ENCODE measurements at places on chromosomes 5 and 9.

DNA sequence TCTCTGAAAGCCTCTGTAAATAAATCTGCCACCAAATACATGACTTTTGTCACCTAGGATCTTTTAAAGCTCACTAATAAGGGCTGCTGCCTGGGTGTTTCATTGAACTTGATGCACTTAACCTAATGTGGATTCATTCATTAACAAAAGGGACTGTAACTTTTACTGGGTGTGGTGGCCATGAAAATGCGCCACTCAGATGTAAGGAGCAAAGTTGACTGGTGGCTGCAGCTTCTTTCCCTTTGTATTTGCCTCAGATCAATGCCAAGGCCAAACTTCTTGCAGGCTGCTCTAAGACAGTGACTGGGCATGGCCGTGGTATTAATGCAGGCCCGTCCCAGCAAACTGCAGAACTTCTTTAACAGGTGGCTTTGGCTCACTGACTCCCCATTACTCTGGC is 22.9 kb downstream of the FAM240B start:
- DNase-seq: no peak

- DNase-seq: no peak
These were observed 51.2 kb downstream of the IPPK start for GRCh38 chr9:92618633-92619225.

GRCh38 chr9:105725370-105725769 is 31.0 kb downstream of the TMEM38B start:
- no peak for DNase-seq

- no peak for DNase-seq
These were observed 24.2 kb downstream of the SLC1A1 start for GRCh38 chr9:4514252-4515128.

DNA sequence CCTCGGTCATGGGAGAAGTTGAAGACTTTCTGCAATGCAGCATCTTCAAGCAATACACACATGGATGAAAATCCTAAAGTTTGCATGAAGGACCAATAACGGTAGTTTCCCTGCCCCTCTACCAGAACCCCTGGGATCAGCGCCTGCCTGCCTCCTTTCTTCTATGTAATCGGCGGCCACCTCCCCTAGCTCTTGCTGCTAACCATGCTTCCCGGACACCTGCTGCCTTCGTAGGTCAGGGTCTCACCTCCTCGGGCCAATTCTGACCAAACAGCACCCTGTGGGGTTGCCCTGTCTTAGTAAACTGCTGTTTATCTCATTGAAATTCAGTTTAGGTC is 388 bp upstream of the MED10 start:
- no peak for DNase-seq

DNA sequence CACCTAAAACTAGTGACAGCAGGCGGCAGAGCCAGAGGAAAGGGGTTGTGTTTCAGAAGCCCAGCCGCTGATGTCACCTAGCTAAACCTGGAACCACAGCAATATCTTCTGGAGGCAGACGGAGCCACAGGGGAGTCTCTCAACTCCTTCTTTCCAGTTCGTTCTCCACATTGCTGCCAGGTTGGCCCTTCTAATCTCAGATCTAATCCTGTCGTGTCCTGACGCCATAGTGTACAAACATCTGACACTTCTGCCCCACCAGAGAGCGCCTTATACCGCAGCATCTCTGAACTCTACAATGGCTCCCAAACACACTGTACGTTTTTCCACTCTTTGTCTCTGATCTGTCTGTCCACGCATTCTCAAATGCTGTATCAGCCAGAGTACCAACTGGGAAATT is 240.0 kb downstream of the SMARCA2 start:
- no peak for DNase-seq

DNA sequence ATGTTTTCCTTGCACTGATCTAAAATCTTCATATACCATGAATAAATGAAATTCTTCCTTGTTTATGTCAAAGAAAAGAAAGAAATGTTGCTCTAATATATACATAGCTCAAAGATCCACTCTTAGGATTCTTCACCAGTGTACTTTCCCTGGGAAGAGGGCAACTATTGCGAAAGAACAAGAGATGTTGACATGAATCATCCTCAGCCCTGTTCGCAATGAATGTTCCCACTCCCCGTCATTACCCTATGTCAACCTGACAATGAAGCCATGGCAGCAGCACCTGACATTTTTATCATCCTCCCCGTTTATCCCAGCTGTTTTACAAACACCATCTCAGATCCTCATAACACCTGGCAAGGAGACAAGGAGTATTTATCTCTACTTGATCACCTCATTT is 409.1 kb upstream of the GRIA1 start:
- DNase-seq: no peak

DNA sequence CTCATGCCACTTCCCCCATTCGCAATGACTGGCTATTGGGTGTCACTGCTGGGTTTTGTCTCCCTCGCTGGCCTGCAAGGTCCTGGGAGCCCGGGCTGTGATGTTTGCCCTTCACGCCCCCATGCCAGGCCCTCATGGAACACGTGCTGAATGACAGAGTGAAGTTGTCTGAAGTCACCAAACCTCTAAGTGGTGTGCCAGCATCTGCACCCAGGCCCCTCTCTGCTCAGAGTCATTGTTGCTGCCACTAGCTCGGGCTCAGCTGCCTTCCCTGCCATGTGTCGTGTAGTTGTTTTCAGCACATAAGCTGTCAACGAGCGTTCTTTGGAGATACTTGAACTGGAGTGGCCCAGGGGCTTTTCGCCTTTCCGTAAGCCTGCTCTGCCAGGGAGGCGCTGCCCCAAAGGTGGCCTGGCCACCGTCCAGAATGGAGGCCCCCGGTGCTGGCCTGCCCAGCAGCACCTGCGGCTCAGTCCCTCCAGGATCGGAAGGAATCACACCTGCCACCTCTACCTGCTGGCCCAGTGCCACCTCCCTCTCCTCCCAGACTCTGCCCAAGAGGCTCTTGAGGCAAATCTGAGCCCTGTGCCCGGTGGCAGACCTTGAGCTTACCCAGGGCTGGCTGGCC is 250.1 kb downstream of the PBX3 start:
- no peak for DNase-seq

DNA sequence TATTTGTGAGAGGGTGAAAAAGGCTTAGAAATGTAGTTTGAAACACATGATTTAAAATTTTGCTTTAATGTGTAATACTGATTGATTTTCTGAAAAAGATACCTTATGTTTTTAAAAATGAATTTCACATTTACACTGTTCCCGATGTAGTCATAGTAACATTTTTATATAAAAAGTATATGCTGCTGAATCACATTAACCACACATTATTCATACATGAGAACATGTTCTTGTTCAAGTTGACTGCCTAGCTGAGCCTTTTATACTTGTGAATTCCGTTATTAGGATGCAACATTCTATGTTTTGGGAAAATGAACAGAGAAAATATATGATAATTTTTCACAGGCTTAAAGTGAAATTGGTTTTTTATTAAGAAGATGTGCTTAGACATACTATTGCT is 461.1 kb upstream of the NUDT12 start:
- no peak for DNase-seq

DNA sequence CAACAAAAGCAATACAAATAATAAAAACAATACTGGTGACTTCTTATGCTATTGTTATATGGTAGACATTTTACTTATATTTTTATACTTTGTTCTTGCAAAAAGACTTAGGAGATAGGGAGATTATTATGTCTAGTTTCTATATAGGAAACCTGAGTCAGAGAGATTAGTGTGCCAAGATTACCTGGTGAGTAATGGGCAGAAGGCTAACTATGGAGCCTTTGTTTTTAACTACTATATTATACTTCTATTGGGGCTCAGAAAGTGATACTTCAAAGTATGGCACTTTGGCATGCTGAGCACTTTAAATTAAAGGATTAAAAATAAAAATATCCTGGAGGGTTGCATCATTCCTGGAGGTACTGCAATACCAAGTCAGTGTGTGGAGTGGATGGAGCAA is 117.5 kb upstream of the CLINT1 start:
- no peak for DNase-seq

- DNase-seq: no peak
These were observed 12.9 kb downstream of the PRRC2B start for GRCh38 chr9:131406563-131407436.

DNA sequence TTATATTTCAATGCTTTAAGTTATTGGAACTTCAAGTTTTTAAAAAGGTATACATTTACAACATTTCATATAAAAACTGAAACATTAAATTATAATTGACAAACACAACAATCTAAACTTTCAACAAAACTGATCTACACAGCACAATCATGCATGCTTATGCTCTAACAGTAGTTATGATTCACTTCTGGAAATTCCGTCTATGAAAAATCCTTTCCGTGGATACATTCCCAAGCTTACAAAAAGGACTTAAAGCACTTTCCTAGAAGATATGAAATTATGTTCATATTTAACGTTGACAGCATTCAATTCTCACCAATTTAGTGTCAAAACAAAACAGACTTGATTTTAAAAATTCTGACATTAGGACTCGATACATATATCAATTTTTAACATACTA is 3.7 kb downstream of the HNRNPH1 start:
- DNase-seq: no peak

DNA sequence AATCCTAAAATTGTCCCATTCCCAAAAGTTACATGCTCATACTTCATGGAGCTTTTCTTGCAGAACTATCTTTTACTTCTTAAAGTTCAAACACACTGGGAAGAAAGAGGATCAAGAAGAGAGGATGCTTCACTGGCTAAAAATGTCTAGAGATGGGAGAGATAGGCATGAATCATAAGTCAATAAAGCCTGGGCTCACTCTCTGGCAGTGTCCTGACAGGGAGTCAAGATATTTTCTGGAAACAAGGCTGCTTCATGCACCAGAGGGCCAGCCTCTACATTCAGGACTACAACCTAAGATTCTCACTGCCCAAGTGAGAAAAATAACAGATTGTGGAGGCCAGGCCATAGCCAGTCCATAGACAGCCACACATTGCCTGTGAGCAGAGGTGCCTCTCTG is 1358.4 kb downstream of the EFNA5 start:
- no peak for DNase-seq

DNA sequence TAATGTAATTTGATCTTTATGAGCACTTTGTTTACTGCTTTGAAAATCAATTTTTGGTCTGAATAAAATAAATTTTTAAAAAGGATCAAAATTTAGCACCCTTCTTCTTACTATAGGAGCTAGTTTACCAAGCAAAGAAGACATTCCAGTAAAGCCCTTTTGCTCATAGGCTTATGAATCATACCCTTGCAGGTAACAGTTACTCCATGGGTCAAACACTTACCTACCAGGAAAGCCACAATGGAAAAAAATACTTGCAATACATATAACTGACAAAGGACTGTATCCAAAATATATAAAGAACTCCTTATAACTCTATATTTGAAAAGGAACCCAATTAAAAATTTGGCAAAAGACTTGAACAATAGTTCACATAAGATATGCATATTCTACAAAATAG is 66.6 kb downstream of the SHOC1 start:
- no peak for DNase-seq

GRCh38 chr5:76855961-76856360 is 6.1 kb downstream of the S100Z start:
- no peak for DNase-seq

GRCh38 chr5:116478491-116478890 is 96.1 kb downstream of the SEMA6A start:
- DNase-seq: no peak

- DNase-seq: no peak
These were observed 12.8 kb upstream of the SRP19 start for GRCh38 chr5:112848116-112848811.

DNA sequence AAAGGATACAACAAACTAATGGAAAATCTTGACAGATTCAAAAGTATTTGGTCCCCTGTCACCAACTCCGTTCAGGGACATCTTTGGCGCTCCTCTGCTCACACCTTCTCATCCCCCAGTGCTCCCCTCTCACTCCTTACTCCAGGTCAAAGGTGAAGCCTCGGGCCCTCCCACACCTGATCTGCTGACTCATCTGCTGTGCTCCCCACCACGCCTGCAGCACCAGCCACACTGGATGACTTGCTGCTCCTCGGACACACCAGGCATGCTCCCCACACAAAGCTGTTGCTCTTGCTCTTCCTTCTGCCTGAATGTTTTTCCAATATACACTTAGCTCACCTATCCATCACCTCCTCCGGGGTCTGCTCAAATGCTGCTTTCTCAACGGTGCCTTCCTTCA is 123.4 kb downstream of the ESM1 start:
- no peak for DNase-seq

DNA sequence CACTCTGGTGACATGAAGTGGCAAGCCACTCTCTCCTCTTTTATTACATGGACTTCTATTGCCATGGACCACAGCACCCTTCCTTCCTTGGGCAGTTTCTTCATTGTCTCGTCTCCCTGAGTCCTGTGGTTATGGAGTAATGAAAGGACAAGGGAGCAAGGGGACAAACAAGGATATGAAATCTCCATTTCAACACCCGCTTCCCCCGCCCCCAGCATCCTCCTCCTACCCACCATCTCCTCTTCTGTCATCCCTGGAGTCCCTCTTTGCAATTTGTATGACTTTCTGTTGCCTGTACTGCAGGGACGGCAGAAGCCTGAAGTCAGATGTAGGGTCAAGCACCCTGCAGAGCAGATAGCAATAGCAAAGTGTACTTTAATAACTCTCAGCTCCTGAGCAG is 300.7 kb upstream of the CLINT1 start:
- no peak for DNase-seq

DNA sequence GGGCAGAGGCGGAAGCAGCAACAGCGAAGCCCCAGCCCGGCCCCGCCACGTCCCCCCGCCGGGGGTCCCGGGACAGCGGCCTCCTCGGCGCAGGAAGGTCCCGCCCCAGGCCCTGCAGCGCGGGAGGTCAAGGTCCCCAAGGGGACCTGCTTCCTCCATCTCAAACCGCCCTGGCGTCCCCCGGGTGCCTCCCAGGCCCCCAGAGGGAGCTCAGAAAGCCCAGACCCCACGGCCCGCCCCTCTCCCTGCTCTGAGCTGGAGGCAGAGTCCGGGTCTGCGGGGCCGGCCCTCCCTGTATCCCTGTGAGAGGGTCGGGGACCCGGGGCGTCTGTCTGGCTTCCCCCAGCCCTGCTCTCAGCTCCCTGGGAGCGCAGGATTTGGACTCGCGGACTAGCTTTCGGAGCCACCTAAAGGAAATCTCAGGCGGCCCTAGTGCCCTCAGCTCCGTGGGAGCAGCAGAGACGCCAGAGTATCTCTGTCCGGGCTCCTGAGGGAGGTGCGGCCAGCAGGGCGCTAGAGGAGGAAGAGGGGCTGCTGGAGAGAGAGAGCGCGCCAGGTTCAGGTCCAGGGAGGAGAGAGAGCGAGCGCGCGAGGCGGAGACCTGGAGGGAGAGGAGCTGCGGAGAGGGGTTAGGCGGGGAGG is 30.7 kb downstream of the EXOC3 start:
- no peak for DNase-seq

DNA sequence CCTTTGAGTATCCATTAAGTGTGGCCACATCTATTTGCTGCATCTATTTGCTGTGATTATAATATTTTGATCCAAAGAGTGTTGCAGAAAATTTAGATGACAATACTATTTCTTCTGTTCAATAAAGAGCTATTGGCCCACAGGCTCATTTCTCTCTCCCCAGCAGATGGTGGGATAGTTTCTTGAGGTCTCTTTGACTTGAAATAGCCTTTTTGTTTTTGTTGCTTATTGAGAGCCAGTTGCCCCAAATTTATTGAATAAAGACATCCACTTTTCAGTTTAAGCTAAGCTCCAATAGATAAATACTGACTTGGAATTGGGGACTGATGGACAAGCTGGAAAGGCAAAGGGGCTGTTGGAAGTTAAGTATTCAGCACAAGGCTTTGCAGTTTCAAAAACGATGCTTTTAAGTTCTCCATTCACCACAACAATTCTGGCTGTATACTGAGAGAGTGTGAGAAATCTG is 290.1 kb upstream of the MPDZ start:
- no peak for DNase-seq

GRCh38 chr5:56024810-56025150 is 30.0 kb upstream of the IL6ST start:
- DNase-seq: no peak
